ENCODE measurements at places on chromosomes 2 and 18.

DNA sequence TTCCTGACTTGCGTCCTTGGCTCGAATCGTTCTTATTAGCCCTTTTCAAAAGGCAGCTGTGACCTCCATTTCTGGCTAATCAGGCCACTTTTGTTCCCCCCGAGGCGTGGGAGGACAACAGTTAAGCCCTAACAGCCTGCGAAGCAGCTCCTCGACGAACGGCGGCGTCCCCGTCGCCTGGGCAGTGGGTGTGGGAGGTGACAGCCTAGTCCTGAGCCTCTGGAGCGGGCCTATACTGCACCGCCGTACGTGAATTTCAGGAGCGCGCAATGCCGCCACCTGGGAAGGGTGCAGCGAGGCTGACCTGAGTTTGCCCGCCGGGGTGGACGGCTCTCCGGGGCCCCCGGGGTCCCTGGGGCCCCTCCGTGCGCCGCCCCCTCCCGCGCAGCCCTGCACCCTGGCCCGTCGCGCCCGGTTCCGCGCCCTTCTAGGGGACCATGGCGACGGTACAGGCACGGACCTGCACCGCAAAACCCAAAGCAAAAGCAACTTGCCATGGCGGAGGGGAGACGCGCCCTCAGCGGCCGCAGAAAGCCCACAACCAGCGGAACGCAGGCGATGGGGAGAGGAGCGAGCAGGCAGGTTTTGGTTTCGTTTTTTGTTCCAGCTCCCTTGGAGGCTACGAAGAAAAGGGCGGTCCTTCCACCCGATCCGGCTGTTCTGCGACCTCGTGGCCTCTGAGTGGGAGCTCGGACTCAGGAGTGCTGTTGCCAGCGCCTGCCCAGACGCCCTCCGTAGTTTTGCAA is at the start of gene RBM43:
Gene RBM43, minus strand, starts transcription at position 633 of the 746 bp plus-strand sequence. Its CDS starts 136 bp downstream, at position 497.
- peak; percentile 53 for DNase-seq

DNA sequence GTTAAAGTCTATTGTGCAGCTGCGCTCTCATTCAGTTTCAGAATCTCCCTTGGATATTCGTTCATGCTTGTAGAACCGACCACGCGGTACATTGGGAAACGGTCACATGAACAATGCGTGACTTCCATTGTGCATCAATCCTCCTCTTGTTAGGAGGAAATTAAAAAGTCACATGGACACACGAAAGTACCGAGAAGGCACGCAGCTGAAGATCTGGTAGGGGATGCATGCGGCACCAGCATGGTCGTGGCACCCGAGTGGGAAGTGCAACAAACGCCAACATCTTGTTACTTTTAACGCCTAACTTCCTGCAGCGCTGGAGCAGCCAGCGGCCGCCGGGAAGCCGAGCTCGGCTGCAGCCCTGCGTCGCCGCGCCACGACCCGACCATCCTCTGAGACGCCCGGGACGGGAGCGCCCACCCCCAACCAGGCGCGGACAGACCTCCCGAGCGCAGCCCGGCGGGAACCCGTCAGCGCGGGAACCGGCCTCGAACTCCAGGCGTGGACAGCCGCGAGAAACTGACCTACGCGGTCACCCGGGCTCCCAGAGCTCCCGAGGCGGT is 412 bp downstream of the OSBPL1A start:
- DNase-seq: peak; percentile 31

GRCh38 chr2:227890495-227891079 is 19.2 kb downstream of the DAW1 start:
- DNase-seq: no peak

DNA sequence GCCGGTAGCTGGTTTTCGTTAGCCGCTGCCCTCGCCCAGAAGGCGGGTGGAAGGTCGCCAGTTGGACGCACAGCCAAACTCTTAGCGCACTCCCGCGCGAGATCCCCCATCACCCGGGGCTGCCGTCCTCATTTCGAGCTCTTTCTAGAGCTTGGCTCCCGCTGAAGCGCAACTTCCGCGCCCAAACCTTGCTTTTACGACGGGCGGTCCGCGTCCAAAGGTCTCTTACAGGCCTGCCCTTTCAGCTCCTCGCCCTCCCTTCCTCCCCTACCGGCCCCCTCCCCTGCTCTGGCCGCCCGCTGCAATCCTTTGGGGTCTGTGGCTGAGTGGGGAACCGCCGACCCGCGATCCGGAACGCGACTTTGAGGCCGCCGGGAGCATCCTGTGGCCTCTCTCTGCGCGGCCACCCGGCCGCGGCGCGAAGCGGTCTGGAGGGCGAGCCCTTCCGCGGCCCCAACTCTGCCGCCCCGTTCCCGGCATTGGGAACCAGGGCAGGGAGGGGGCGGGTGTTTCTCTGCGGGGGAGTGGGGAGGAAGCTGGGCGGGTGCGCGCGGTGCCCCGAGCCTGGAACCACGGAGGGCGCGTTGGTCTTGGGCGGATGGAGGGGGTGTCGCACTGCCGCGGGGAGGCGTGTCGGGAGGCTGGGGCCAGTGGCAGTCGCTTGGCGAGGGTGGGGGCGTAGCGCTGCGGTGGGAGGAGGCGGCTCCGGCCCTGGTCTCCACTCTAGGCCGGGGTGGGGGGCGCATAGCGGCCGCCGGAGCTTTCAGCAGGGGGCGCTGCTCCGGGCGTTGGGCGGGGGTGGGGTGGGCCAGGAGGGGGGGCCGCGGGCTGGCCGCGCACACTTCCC is at the start of gene GDF7:
Gene GDF7, plus strand, starts transcription at position 841 of the 847 bp plus-strand sequence. CDS start 96 bp downstream, outside the sequence.
- DNase-seq: no peak

- peak; percentile 45 for DNase-seq
These were observed 211.9 kb downstream of the ALPK2 start for GRCh38 chr18:58416704-58417683.

GRCh38 chr18:35635170-35635569 is 53.6 kb downstream of the GALNT1 start:
- DNase-seq: no peak

GRCh38 chr18:25231327-25231691 is 120.7 kb downstream of the ZNF521 start:
- no peak for DNase-seq

GRCh38 chr2:86027922-86028765 is 77.5 kb downstream of the POLR1A start:
- no peak for DNase-seq

GRCh38 chr2:172489681-172490080 is 62.3 kb downstream of the ITGA6 start:
- no peak for DNase-seq

- no peak for DNase-seq
These were observed at the start of gene SLC8A1 for GRCh38 chr2:40451918-40452605. Gene SLC8A1, minus strand, starts transcription at chr2:40452090.

DNA sequence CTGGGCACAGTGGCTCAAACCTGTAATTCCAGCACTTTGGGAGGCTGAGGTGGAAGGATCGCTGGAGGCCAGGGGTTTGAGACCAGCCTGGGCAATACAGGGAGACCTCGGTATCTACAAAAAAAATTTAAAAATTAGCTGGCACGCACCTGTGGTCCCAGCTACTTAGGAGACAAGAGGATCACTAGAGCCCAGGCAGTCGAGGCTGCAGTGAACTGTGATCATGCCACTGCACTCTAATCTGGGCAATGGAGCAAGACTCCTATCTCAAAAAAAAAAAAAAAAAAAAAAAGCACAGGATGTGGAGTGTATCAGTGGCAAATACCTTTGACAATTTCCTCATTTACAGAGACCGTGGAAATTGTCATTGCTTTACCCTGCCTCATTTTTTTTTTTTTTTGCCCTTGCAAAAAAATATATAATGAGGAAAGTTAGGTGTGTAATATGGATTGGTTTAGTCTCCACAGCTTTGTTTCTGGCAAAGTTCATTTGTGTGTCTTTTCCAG is 20.9 kb upstream of the PPP1CB start:
- DNase-seq: no peak

- DNase-seq: no peak
These were observed 20.0 kb upstream of the HPCAL1 start for GRCh38 chr2:10282611-10283105.

GRCh38 chr2:218853766-218854165 is 5.8 kb upstream of the WNT6 start:
- DNase-seq: no peak

GRCh38 chr2:128449226-128450061 is 130.8 kb upstream of the HS6ST1 start:
- no peak for DNase-seq

DNA sequence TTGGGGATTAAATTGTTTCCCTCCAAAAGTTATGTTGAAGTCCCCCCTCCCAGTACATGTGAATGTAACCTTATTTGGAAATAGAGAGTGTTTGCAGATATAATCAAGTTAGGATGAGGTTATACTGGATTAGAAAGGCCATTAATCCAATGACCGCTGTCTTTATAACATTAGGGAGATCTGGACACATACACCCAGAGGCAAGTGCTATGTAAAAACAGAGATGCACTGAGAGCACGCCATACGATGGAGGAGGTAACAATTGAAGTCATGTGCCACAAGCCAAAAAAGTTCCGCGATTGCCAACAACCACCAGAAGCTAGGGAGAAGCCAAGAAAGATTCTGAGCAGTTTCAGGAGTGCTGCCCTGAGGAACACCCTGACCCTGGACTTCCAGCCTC is 153.3 kb downstream of the RNF144A start:
- no peak for DNase-seq

- no peak for DNase-seq
These were observed 7.3 kb downstream of the PRADC1 start for GRCh38 chr2:73225513-73226360.
